Right forelimb (tissue), 1 donor: ENCODE measurements at places on chromosomes 7 and 10.

DNA sequence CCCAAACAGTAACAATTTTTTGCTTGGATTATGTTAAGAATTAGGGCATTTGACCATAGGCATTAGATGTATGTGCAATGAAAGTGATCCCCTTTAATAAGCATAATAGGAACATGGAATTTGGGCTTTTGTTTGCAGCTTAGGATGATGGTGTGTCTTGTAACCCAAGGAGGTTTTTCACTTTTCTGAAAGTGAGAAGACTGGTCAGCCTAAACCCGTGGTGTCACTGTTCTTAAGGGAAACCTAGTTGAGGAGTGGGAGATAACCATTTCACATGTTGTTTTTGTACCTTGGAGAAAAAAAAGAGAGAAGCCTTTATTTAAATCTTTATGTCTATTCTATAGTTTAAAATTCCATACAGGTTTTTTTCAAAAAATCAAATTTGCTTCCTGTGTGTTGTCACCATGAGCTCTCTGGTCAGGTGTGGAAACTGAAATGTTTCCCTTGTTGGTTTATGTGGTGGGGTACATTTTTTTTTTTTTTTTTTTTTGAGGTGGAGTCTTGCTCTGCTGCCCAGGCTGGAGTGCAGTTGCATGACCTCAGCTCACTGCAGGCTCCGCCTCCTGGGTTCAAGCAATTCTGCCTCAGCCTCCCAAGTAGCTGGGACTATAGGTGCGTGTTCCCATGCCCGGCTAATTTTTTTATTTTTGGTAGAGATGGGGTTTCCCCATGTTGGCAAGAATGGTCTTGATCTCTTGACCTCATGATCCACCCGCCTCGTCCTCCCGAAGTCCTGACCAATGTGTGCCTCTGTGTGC is 7.7 kb downstream of the CCM2 start:
- no peak for DNase-seq

DNA sequence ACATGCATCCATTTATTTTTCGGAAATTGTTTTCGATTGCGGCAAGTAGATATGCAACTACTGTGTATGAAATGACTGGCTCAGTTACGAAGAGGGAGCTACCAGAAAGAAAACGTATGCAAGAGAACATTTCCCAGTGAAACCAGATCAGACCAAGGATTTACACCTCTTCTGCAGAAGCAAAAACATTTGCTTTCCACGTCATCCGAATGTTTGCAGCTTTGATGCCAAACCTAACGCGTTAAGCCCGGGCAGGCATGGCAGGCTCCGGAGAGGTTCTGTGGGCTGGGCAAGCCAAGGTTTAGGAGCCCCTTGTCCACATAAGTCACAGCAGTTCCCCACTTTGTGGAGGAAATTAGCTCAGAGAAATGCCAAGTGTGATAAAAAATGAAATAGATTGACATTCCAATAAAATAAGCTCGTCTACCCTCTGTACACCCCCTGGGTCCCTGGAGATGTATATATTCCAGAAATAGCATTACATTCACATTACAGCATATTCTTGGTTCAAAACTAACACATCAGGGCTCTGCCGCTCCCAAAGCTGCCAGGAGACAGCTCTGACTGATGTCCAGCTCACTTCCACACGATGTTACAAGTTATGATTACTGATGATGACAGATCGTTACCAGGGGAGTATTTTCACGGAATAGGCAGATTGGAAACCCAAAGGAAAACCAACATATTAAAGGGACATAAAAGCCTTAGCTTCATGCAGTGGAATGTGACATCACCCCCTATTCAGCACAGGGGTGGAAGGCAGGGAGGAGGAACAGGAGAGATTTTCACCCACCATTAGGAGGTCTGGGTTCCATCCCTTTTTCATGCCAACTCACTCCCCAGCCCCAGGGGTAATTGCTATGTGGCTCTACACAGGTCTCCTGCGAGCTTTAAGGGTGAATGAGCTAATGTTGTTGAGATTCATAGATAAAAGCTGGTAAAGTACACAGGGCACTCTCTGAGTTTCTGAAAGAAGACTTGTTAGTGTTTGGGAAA is 81.5 kb downstream of the LYZL1 start:
- DNase-seq: peak; percentile 56

- DNase-seq: no peak
Measured at GRCh38 chr7:11327633-11328032, 354.0 kb downstream of the PHF14 start.

DNA sequence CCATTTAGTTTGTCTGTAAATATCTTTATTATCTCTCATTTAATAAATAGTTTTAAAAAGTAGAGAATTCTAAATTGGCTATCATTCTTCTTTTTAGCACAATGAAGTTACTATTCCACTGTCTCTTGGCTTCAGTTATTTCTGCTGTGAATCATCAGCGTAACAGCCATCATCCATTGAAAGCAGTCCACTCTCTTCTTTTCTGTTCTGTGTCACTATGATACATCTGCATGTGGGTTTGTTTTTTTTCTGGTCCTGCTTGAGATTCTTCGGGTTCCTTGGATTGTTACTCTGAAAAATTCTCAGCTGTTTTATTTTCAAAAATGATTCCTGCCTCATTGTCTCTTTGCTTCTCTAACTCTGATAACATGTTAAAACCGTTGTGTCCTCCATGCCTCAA is 52.5 kb downstream of the CSGALNACT2 start:
- DNase-seq: no peak

DNA sequence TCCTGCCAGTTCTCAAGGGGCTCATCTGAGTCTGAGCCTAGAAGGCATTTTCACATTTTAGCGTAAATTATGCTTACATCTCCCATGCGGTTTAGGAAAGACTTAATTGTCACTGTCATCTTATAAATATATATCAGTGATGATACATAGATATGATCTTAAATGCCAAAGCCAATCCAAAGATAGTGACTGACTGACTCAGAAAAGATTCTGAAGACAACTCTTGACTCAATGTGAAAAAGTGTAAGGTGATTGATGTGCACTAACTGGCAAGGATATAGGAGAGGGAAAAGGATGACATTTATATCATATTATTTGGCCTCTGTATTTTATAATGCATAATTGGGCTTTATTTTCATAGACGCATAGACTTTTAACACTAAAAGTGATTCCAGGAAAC is 84.9 kb upstream of the LRRN3 start:
- DNase-seq: no peak
